Hematopoietic multipotent progenitor cell treated with erythropoietin and hydrocortisone succinate and interleukin-3 and kit ligand, for 8 days (in vitro differentiated cells): ENCODE measurements at places on chromosomes 5 and 9.

- DNase-seq: peak; percentile 41
These were observed 44.0 kb upstream of the MAP1B start for GRCh38 chr5:72063219-72063819.

DNA sequence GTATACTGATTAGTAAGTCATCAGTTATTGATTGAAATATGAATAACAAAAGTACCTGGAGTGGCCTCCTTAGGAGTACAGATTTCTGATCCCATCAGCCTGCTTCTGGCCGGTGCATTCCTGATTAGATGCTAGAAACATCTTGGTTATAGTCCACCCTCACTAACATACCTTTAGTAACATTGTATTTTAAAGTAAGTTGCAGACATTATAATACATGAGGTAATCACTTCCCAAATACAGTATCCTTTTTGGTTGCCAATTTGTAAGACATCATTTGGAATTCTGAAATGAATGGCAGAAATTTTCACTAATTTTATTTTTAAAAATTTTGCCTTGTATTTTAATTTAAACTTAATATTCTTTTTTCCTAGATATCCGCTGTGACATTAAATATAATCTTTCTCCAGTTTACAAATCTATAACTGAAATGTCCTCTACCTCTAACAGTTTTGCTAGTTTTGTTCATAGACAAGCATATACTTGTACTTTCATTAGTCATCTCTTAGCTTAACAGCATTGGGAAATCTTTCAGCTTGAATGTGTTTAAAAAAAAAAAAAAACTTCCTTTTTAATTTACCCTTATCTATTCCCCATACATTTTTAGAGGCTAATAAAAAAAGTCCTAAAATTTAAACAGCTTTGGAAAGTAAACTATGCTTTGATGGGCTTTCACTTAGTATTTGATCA lies 178.9 kb downstream of the XRCC4 start:
- no peak for DNase-seq

DNA sequence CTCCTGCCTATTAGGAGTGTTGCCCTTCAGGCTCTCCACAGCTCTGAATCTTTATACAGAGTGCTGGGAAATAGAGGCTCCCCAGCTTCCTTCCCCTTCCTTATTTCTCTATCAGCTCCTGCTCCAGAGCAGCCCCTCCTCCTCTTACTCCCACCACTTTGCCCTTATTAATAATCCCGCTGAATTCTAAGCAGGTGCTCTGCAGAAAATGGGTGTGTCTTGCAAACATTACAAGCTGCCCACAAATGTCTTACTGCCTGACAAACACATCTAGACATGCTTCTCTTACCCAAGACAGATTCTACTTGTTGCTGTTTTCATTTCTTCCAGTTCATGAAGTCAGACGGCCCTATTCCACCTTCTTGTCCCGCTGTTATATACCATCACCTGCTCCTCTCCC lies 6.4 kb downstream of the PHF24 start:
- no peak for DNase-seq

DNA sequence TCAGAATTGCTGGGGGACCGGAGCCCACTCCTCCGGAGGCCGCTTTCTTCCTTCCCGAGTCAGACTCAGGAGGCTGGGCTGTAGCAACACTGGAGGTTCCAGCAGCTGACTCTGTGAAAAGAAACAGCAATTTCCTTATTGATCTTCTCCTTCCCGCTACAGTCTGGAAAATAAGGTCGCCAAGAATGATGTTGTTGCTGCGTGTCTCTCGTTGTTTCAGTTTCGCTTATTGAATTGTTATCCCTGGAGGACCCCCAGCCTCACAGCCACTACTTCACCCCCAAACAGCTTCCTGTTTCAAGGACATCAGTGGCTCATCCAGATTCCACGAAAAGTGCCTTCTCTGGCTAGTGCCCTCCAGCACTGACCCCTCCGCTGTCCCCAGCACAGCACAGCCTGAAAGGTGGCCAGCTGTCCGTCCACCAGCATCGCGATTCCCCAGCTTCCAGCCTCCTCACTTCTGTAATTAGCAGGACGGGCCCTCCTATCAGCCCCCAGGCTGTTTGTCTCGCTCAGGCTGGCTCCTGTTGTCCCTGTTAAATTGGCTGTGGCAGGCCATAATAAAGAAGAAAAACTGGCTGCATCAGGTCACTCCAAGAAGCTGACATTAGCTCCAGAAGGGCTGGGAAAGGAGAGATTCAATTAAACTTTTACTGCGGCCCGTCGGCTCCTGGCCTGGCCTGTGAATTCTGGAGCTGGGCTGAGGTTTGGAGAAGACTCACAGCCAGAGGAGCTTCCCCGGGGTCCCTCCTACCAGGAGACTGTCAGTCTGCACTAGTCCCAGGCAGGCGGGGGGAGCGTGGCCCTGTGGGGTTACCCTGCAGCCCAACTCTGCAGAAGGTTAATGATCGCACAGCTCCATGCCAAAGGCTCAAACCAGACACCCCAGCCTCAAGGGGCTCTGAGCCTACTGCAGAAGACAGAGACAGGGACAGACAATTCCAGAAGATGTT lies 40.5 kb downstream of the OLFM1 start:
- DNase-seq: no peak
